Ammon's horn (tissue), 1 donor: ENCODE measurements at places on chromosomes 2 and 18.

- DNase-seq: no peak
These were observed 112.2 kb downstream of the SRBD1 start for GRCh38 chr2:45498661-45499550.

GRCh38 chr2:98731041-98731893 is at the start of gene MGAT4A:
Gene MGAT4A (minus strand): TSS chr2:98731132. CDS start chr2:98726332, 4,800 bp downstream.
- peak; percentile 83 for DNase-seq

GRCh38 chr2:111049792-111050640 is 70.7 kb upstream of the BCL2L11 start:
- no peak for DNase-seq

GRCh38 chr18:48201337-48202005 is 207.7 kb downstream of the ZBTB7C start:
- no peak for DNase-seq

DNA sequence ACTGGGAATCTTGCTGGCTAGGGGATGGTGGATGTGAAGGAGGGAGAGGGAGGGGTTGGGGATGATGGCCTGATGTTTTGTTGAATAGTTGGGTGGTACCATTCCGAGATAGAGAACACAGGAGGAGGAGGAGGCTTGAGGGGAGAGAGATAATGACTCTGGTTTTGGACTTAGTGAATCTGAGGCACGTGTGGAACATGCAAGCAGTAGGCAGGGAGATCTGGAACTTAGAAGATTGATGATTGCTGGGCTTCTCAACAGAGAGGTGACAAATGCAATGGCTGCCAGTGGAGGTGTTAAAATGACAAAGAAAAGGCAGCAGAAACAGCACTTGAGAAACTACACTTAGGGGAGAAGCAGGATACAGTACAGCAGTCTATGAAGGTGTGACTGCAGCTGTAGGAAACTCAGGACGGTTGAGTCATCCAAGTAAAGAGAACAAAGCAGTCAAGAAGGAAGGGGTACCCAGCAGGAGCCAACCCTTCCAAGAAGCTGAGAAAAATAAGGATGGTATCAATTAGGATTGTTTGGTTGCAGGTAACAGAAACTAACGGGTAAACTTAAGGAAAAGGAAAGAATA is 221.4 kb upstream of the FBXO11 start:
- DNase-seq: no peak

GRCh38 chr2:226788881-226789490 is 10.6 kb downstream of the IRS1 start:
- no peak for DNase-seq

DNA sequence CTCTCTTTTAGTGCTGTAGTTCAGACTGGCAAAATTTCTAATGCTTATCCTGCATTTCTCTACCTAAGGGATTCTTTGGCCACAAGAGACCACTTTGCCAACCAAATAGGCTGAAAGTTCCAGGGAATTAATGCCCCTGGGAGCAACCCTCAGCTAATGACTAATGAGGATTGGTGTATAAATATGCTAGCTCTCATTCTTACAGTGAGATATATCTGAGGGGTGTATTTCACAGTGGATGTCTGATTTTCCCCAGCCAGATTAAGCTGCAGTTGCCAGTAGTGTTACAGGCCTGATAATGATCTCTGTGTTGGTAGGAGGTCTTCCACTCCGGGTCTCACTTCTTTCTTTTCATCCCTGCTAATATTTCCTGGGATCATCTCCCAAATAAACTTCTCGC is 90.4 kb downstream of the GULP1 start:
- no peak for DNase-seq

- DNase-seq: peak; percentile 9
These were observed 31.3 kb downstream of the ACKR3 start for GRCh38 chr2:236600892-236601291.

GRCh38 chr2:202378001-202378400 is 1.9 kb downstream of the BMPR2 start:
- DNase-seq: no peak

DNA sequence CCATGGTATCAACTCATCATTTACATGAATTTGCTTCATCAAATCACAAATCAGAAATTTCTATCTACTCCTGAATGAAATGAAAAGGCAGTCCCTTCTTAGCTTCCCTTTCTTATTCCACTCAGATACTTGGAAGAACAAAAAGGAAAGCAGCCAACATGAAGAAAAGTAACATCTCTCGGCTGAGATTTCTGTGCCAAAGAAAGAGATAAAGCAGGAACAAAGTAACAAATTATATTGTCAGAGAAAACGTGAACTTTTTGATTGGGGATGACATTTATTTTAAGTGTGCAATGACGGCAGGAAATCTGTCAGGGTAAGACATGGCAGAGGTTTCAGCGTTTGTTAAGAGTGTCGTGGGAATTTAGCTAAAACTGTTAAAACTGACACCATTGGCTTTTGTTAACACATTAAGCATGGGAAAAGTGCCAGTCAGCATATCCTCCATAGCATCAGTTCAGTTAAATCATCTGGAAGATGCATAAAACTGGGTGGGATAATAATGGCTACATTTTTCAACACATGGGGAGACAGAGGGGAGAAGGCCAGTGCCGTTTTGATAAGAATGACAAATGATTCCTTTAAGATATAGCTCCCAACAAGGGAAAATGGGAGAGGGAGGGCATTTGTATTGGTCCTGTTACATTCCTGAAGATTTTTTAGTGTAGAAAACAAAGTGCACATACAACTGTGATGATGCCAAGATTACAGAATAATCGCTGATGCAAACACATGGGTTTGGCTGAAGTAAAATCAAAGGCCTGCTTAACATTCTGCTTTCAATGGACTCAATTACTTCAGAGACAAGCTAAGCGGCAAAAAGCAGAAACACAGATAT is 211.6 kb downstream of the ZNF521 start:
- DNase-seq: no peak

DNA sequence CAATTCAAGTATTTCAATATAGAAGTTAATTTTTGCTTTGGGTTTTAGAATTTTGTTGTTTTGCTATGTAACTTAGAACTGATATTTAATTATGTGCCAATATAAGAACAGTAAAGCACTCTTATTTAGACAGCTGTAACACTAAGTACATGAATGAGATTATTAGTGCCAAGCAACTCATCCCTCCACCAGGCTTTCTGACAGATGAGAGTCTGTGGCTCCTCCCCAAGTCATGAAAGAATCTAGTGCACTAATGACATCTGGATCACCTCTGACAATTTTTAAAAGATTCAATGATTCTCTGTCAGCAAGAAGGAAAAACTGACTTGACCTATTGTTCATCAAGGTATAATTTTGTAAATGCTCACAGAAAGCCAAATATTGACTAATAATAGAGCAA is 67.8 kb downstream of the TMEFF2 start:
- peak; percentile 38 for DNase-seq

DNA sequence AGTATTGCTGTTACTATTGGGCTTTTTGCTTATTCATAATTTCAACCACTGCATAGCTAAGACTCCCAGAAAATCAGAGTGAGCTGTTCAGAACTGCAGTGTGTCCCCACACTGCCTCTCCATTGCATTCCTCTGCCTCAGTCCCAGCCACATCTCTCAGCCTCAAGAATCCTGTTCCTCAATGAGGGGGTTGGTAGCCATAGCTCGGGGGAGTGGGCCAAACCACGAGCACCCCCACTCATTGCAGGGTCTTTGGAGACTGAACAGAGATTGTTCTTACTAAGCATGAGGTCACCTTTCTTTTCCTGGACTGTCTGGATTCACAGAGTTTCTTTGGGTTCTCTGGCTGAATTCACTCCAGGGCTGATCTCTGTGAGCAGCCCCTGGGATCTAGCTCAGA is 161.1 kb downstream of the GFPT1 start:
- no peak for DNase-seq

GRCh38 chr2:23206650-23207049 is 178.3 kb upstream of the KLHL29 start:
- DNase-seq: no peak

- DNase-seq: no peak
These were observed 38.7 kb downstream of the MTCL1 start for GRCh38 chr18:8744038-8744437.

DNA sequence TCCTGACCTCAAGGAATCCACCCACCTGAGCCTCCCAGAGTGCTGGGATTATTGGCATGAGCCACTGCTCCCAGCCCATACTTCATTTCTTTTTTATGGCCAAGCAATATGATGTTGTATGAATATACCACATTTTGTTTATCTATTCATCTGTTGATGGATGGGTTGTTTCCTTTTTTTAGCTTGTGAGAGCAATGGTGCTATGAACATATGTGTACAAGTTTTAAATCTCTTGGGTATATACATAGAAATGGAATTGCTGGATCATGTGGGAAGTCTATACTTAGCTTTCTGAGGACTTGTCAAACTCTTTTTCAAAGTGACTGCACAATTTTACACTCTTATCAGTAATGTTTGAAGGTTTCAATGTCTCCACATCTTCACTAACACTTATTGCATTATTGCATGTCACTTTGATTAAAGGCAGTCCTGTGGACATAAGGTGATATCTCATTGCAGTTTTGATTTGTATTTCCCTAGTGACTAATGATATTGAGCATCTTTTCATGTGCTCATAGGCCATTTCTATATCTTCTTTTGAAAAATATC is 167.1 kb upstream of the SPHKAP start:
- DNase-seq: no peak

- DNase-seq: no peak
These were observed 186.7 kb upstream of the RBMS1 start for GRCh38 chr2:160680294-160680693.

GRCh38 chr2:238154570-238154969 is 4.2 kb upstream of the ERFE start:
- DNase-seq: no peak

DNA sequence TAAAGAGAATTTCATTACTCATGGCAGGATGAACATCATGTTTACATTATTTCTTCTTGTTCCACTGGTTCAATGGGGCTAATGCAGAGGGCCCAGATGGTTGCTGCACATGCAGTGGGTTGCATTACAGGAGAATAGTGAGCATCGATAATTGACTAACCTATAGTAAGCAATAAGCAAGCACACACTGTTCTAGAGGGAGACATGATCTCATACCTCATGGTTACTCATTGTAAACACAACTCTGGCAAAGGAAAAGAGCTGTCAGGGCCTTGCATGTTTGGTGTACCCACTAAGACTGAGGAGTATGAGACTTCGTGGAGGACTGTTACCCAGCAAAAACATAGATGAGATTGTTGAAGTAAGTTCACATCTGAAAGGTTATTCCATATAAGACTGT is 885.6 kb upstream of the VRK2 start:
- DNase-seq: no peak

DNA sequence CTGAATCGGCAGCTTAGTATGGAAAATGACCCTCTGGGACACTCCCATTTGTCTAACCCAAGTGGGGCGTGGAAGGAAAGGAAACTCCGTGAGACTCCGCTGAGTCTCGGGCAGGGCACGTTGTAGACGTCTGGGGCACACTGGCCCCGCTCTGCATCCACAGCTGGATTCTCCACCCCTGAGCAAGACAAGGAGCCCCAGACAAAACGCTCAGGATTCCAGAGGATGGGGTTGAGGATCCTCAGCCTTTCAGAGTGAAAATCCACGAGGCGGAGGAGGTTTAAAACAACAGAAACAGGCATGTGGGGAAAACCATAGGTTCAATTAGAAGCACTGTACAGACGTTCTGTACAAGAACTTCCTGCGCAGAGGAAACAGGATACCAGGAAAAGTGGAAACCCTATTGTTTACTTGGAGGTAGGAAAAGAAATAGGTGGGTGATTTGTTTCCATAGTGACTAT is 124.9 kb upstream of the ZNF236 start:
- DNase-seq: no peak

DNA sequence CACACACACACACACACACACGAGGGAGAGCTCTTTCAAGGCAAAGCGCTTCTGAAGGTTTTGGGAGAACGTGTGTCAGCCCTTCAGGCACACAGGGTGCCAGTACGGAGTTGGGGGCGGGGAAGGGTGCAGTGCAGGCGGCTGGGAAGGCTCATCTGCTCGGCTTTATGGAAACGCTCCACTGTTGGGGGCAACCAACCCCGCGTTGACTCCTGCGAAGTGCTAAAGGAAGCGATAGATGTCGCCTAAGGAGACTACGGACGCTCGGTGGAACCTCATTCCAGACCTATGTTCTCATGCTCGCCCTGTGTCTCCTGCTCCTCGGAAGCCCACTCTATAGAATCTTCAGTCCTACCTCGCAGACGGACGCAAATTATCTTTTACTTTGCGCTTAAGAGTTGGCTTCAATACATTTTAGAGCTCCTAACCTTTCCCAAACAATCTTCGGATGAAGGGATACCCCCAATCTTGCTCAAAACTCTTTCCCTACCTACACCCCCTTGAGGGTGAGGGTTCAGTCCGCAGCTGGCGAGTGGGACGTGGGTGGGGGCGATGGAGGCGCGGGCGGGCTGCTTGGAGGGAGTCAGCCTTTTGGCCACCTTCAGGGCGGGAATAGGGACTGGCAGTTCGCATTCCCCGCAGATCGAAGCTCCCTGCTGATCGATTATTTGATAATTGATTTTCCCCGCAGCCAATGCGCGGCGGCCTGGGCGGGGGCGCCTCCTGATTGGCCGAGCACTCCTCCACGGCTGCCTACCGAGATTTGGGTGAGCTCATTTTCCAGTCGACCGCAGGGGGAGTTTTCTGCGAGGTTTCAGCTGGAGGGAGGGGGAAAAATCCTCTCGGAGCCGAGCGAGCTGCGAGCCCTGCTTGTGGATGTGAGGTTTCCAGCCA is 1.9 kb upstream of the MEIS1 start:
- peak; percentile 90 for DNase-seq

DNA sequence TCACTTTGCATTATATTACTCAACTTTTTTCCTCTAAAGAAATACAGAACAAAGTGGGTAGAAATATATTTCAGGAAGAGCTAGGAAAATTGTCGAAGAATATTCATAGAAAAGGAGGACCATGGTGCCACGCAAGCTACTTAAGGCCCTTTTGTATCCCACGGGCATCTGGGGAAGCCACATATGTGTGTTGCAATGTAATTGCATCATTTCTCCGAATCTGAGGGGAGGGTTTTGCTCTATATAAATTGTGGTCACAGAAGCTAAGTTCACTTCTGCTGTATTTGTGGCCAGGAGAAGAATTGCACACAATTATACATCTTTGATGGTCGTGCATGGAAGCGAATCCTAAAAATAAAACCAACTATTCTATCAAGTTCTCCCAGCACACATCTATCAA is 360.3 kb downstream of the IRS1 start:
- no peak for DNase-seq

DNA sequence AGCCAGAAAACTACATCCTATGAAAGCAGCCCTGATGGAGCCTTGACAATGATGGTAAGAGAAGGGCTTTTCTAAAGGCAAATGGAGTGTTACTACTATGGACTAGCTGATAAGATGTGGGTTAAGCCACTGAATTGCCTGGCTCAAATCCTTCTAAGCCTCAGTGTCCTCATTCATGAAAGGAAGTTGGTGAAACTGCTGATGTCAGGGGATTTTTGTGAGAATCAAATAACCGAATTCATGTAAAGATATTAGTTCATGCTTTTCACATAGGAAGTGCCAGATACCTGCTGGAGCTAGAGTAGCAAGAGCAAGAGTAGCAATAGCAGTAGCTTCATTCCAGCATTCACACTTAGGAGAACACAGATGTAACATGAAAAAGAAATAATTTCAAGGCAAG is 417.0 kb downstream of the METTL4 start:
- no peak for DNase-seq
